Aorta (tissue), 5 donors: ENCODE measurements at places on chromosomes 7 and 10. TPM values are rescaled to one million over a fixed set of nuclear protein-coding genes. Genes with fewer than 3 reads are reported as not detected.

DNA sequence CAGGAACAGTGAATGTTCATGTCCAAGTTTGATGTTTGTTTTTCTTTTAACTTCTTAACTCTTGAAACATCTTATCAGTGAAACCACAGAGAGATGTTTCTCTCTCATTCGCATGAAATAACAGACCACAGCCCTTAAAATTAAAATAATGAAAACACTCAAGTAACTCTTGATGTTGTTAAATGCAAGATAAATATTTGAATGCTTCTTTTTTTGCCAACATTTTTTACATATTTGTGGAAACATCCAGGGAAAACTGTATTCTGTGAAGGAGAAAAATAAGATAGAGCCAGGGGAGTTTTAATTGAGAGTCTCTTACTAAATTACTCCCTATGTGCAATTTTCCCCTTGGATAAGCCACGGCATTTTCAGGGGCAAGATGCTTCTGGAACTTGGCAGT, 361.8 kb upstream of the MGMT start:
- no peak for DNase-seq

- no peak for DNase-seq
Observed at GRCh38 chr7:101373812-101374614, 11.3 kb downstream of the COL26A1 start.

DNA sequence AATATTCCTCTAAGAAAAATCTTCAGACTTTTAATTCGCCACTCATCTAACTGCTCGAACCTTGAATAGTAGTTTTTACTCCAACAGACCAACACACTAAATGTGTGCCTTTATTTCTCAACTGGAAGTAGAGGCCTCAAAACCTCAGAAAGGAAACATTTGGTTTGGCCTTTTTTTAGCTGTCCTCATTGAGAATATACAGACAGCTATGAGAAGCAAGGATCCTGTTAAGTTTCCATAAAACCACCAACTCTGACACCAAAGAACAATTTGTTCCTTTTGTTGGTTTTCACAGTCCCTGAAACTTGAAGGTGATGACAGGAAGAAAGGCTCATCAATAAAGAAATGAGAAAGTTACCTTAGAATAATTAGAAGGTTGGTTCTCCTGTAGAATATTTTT, 199.2 kb upstream of the MEOX2 start:
- no peak for DNase-seq

GRCh38 chr7:104627516-104627915, 299.1 kb downstream of the LHFPL3 start:
- no peak for DNase-seq

Gene MMD2
- total RNA-seq, result not detected

Gene GRM3
- total RNA-seq, result not detected
